ENCODE measurements at places on chromosomes 7 and 10.
A peak's percentile ranks its signal among the peaks of the same experiment; 100 is the strongest.

GRCh38 chr10:106360870-106361269 lies 803.6 kb downstream of the SORCS1 start:
- DNase-seq, result no peak

GRCh38 chr7:90596671-90597562 lies 796 bp downstream of the CDK14 start:
- no peak for DNase-seq

DNA sequence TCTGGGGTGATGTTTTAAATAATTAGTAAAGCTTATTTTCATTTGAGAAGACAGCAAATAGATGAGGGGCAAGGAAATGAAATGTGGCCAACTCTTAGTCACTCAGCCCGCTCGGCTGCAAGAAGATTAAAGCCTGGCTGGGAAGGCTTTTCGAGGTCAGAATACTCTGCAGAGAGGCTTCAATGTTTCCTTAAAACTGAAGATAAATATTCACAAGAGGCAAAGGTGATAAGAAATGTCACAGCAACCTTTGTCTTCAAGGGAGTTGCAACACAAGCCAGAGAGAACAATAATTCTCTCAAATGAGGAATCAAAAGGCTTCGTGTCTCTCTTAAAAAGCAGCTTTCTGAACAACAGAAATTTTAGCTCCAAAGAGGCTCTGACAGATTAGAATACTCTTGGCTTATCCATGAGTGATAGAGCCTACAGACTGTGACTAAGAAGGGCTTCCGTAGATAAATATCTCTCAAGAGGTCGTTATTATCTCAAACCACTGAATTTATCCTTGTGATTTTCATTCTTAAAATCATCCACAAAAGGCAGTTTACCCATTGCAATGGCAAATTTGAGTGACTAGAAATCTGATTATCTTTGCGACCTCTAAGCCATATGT lies 92.5 kb downstream of the KLF6 start:
- no peak for DNase-seq

DNA sequence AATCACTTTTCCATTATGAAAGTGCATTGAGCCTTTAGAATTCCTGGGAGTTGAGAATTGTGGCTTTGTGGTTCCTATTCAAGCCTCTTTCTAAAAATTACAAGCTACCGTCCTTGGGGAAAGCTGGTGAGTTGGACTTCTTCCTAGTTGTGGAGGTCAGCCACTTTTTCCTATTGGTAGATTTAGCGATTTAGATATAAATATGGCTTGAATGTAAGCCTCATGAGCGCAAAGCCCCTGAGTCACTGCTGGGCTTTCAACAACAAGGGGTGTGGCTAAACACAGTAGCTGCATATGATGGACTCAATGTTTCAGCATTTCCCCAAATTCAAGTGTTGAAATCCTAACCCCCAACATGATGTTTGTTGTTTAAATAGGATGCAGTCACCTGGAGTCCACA lies 150.0 kb upstream of the IGFBP3 start:
- DNase-seq, result no peak

DNA sequence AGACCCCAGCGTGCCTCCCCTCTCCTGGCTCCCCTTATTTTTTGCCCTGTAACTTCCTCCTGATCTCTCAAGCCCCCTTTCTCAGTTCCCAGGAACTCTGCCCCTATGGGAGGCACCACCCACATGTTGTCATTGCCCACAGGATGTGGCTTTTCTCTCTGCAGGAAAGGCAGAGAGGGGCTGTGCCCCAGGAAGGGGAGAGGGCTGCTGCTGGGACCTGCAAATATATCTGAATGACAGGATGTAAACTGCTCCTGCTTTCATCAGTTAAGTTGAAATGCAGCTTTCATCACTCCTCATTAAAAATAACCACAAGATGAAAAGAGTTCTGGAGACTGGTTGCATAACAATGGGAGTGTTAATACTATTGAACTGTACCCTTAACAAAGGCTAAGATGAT lies 103.3 kb downstream of the CLEC2L start:
- no peak for DNase-seq

- no peak for DNase-seq
These were observed 50.4 kb downstream of the HABP2 start for GRCh38 chr10:113603057-113603777.

DNA sequence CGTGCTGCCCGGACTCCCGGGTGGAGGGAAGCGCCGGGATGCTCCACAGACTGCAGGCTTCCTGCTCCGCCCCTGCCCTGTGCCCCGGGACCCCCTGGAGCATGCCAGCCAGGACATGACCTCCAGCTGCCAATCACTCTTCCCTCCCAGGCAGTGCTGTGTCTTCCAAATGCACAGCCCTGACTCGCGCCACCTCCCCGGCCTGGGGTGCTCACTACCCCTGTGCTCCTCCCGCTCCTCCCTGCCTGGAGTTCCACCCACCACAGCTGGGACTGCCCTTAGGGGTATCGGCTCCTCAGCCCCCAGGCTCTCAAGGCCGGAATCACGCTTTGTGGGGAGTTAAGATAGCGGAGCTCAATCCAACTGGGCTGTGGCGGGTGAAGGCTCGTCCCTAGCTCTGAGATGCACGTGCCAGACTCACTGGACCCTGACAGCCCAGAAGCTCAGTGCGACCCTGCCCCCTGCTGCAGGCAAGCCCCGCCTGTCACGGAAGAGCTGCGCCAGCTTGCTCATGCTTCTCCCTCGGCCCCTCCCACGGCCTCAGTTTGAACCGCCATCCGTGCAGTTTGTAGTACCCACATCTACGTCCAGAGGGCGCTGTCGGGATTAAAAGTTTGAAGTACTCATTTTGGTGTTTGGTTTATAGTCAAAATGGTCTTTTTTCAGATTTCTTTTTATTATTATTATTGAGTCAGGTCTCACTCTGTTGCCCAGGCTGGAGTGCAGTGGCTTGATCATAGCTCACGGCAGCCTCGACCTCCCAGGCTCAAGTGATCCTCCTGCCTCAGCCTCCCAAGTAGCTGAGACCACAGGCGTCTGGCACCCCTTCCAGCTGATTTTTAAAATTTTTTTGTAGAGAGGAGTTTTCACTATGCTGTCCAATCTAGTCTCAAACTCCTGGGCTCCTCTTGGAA lies 142.5 kb upstream of the TCERG1L start:
- DNase-seq, result no peak

- no peak for DNase-seq
These were observed 32.8 kb upstream of the CFAP46 start for GRCh38 chr10:132974886-132975830.

GRCh38 chr10:103765168-103765567 lies 90.2 kb downstream of the SH3PXD2A start:
- no peak for DNase-seq

DNA sequence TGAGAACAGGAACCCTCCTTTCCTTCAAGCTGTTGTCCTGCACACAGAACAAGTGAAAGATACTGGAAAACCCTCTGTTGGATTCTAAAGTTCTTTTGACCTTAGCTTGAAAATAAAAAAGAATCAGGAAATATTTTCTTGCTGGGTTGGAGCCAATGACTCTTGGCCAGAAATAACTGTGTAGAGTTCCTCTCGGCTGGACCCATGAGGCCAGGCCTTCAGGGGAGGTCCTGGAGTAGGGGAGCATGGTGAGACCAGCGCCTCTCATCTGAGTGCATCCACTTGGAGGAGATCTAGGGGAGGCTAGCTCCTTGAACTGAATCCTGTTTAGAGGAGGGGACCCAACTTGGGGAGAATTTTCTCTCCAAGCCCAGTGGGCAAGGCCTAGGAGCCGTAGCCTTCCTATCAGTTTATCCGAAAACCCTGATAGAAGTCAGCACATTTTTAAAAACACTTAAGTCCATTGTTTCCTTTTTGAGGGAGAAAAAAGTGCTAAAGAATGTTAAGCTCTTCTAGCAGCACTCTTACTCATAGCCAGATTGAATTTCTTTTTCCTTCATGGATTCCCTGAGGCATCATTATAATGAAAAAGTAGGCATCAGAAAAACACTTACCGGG lies 635.7 kb upstream of the ANKRD30A start:
- DNase-seq, result no peak

- DNase-seq, result no peak
These were observed 305.4 kb upstream of the PODXL start for GRCh38 chr7:131861620-131862346.

DNA sequence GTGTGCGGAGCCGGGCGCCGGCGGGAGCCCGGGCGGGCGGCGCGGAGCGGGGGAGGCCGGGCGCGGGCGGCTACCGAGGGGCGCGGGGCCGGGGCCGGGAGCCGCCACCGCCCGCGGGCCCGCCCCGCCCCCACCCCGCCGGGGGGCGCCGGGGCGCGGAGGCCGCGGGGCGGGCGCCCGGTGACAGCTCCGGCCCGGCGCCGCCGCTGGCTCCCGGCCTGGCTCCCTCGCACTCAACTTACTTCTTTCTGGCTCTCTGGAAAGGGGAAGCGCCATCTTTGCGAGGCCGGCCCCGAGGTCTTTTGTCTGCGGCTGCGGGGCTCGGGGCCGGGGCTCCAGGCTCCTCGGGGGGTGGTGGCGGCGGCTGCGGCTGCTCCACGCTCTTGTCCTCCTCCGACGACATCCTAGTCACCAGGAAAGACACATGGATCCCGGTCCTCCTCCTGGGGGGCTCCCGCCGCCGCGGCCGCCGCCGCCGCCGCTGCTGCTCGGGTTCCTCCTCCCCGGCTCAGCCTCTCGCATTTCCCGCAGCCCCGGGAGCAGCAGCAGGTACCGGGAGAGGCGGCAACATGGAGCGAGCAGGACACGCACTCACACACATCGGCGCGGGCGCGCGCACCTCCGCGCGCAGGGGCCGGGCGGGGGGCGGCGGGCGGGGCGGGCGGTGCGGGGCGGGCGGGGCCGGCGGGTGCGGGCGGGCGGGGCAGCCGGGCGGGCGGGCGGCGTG lies at the start of gene KMT2C:
TSS of gene KMT2C (minus strand) at position 620 of the 727 bp plus-strand sequence. CDS start at position 403, 217 bp downstream.
- DNase-seq, result peak; percentile 36

DNA sequence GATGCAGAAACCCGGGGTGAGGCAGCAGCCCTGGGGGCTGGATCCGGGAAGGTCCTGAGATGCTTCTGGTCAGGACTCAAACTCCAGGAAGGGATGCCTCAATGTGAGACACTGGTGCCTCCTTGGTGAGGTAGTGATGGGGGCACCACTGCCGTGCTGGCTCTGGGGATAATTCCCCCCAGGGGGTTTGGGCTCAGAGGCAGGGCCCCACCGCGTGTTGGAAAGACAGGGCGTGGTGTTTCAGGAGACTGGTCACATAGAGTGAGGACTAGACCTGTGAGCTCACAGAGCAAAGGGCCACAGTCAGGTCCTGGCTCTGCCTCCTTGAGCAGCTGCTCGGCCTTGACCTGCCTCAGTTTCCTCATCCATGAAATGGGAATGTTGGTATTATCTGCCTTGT lies 361.9 kb downstream of the GLRX3 start:
- DNase-seq, result no peak

- DNase-seq, result no peak
These were observed 18.0 kb upstream of the PPP2R2D start for GRCh38 chr10:131882590-131883451.

DNA sequence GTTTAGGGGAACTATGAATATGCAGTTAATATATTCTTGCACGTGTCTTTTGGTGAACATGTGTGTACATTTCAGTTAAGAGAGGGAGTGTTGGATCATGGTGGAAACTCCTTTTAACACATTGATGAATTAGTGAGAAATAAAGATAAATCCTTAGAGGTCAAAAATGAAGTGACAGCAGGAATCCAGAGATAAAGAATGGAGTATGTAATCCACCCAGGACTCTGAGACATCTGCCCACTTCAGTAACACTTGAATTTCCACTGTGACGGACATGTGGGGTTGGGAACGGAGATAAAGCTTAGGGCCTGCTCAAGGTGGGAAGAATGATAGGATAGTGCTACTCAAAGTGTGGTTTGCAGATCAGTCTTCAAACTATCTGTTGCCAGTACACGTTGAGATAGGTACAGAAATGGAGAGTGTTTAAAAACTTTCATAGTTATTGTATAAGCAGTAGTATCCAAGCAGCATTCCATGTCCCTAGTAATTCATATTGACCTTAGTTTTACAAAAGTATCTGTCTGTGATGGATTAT lies 6.6 kb upstream of the RELN start:
- DNase-seq, result no peak

DNA sequence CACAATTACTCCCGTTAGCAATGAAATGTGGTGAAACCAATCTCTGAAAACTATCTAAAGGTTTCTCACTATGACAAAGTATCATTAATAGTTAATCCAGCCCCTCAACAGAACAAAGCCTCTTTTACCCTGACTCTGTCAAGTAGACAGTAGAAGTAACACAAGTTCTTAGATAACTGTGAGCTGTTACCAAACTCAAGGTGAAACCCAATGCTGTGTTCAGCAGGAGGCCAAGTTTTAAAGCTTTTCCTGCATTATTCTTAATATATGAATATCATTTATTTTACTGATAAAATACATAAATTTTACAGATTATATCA lies 109.1 kb downstream of the SRPK2 start:
- DNase-seq, result no peak

GRCh38 chr10:77943121-77943901 lies 16.8 kb upstream of the DLG5 start:
- no peak for DNase-seq

DNA sequence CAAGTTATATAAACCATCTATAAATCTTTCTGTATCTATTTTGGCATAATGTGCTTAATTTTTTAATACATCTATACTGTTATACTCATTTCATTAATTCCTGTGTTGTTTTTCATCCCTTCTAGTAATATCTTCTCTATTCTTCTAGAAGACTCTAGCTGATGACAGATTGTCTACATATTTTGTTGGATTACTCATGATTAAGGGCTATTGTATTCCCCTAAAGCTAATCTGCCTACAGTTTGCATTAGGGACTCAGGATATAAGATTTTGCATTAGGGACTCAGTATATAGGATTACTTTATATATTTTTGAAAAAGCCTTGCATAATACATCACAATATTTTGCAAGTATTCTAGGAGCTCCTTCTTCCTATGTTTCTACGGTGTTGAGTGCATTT lies 8.3 kb upstream of the SEMA3A start:
- DNase-seq, result no peak

DNA sequence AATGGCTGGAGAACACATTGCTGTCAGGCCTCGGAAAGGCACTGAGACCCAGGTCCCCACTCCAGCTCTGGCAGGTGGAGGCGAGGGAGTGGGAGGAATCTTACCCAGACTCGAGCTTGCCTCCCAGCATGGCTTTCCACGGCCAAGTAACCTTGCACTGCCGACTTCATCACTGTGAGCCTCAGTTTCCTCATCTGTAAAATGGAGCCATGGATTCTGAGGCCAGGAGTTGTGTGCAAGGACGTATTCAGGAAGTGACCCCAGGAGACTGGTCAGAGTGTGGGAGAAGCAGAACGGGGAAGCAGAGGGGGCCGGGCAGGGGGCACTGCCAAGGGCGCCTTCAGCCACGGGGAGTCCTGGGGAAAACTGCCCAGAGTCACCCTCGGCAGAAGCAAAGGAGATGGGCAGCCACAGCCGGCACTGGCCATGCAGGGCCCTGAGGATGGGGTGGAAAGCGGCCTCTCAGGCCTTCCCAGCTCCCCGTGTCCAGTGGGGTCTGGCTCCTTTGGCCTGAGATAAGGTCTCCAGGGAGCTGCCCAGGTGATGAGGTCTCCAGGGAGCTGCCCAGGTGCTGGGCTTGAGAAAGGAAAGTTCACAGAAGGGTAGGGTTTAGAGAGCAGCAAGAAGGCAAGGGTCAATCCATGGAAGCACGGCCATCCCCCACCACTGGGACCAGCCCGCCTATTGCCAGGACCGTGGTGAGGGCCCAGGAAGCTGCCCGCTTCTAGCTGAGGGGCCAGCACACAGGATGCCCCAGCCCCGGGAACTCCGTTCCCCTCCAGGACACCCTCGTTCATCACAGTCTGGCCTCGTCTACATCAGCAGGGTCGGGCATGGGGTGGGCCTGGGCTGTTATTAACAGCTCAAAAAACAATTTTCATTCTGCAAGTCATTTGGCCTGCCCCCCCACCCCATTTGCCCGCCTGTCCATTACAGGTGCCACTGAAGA lies 34.3 kb upstream of the EN2 start:
- no peak for DNase-seq

- no peak for DNase-seq
These were observed 5.5 kb downstream of the AP3M1 start for GRCh38 chr10:74145133-74145532.

All from activated T-helper 9 cell treated with anti-CD3 and anti-CD28 coated beads, Interleukin-2, amount 50 U/mL, for 16 hours (primary cell).